ENCODE measurements at places on chromosomes 4 and X. TPM values are rescaled to one million over a fixed set of nuclear protein-coding genes. Genes with fewer than 3 reads are reported as not detected.

The C1GALT1C1 gene
- total RNA-seq, result 16.8 TPM

The GRIA3 gene
- 0.51 TPM for total RNA-seq

The ALAS2 gene
- not detected for total RNA-seq

The ADGRL3 gene
- under 0.01 TPM for total RNA-seq

The CRMP1 gene
- total RNA-seq, result not detected

The SATL1 gene
- not detected for total RNA-seq

The PDCL2 gene
- total RNA-seq, result not detected

The TMEM144 gene
- total RNA-seq, result 4.2 TPM

The BEX5 gene
- total RNA-seq, result 1.3 TPM

The MAGEB1 gene
- total RNA-seq, result not detected

The ARMCX4 gene
- total RNA-seq, result 0.79 TPM

The IL21 gene
- not detected for total RNA-seq

The TLL1 gene
- 0.53 TPM for total RNA-seq

The PASD1 gene
- not detected for total RNA-seq

The ERAS gene
- not detected for total RNA-seq

The SLC10A4 gene
- 0.13 TPM for total RNA-seq

The SCML2 gene
- total RNA-seq, result 0.79 TPM

The MAOB gene
- total RNA-seq, result under 0.01 TPM

The PHEX gene
- total RNA-seq, result 16.6 TPM

The SAP30 gene
- total RNA-seq, result 11.1 TPM

Measured in bronchial epithelial cell (primary cell).